ENCODE measurements at places on chromosomes 4 and X.

- DNase-seq = no peak
Measured at GRCh38 chr4:26583538-26583864, 383 bp upstream of the TBC1D19 start.

- DNase-seq = peak; percentile 20
Measured at GRCh38 chr4:114349543-114350175, 248.9 kb upstream of the UGT8 start.

GRCh38 chr4:5890063-5890727 is 2.7 kb downstream of the CRMP1 start:
- no peak for DNase-seq

- no peak for DNase-seq
Measured at GRCh38 chrX:144612076-144612475, 635.2 kb upstream of the SPANXN1 start.

GRCh38 chrX:154815274-154815818 is 10.1 kb upstream of the MPP1 start:
- DNase-seq = no peak

GRCh38 chr4:21801661-21802385 is 146.7 kb downstream of the KCNIP4 start:
- DNase-seq = no peak

DNA sequence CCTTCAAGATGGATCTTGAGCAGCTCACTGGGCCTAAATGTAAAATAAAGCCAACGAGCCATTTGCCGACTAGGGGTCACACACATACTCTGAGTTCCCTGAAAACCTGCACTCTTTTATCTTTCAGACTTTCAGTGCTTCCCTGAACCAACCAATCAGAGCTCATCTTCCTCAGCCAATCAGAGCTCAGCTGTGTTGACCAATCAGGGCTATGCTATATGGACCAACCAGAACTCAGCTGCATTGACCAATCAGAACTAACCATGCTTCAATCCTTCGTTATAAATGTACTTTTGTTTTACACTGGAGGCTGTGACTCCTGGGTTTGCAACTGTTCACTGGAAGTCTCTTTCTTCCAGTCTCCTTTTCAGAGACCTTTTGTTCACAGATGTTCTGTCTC is 19.3 kb downstream of the SLC25A53 start:
- peak; percentile 1 for DNase-seq

DNA sequence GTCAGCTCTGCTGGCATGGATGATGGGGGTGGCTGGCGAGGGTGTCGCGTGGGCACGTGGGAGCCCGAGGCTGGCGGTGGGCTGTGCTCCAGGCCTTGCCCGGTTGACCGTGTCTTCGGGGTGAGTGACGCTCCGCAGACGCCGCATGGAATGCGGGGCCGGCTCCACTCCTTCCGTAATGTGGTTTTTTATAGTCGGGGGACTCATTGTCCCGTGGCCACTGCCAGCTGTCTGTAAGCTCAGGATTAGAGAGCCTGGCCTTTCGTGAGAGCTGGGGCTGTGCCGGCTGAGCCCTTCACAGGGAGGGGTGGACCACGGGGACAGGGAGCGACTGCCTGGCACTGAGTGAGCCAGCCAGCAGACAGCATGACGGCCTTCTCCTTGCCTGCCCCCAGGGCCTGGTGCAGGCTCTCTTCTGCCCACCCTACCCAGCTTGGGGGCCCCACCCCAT is 20.4 kb downstream of the DOK7 start:
- DNase-seq = no peak

- peak; percentile 3 for DNase-seq
Measured at GRCh38 chr4:29540439-29541102, 1179.6 kb upstream of the PCDH7 start.

- no peak for DNase-seq
Measured at GRCh38 chrX:95640226-95640625, 1044.4 kb upstream of the DIAPH2 start.

DNA sequence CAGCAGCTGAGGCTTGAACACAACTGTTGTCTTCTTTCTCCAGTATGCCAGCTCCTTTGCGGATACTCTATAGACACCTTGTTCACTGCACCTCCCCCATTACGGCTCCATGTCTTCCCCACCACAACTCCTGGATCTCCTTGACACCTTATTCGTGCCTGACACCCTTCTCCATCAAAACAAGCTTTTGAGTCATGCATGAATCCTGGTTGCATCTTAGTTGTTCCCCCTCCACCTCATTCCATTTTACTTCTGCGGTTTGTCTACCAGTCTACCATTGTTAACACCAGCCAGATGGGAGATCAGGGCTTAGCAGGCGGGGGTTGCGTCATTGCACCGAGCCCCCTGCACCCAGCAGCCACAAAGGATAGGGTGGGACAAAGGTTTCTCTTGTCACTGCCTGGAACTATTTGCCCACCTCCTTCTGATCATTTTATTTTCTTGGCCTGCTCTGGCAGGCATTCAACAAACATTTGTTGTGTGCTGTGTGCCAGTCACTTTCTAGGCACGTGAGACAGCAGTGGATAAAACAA is 2.0 kb upstream of the CDK16 start:
- no peak for DNase-seq

DNA sequence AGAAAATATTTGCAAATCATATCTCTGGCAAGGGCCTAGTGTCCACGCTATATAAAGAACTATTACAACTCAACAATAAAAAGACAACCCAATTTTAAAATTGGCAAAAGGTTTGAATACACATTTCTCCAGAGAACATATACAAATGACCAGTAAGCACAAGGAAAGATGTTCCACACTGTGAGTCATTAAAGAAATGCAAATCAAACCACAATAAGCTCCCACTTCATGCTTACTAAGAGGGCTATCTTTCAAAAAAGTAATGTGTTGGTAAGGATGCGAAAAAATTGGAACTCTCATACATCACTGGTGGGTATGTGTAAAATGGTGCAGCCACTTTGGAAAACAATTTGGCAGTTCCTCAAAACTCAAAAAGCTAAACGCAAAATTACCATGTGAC is 884.0 kb upstream of the INTU start:
- no peak for DNase-seq

DNA sequence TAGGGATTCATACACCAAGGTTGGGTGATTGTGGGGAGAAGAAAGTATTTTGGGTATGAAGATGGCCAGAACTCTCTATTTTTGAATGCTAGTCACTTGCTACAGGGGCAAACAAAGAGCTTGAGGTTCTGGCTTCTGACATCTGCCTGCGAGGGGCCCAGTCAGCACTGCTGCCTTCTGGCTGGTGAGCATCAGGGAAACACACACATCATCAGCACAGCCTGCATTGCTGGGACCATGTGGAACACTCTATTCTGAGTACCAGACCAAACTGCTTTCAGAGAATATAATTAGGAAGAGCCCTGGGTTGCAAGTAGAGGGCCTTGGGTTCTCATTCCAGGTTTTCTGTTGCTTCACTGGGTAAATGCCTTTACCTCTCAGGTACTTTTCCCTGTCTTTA is 14.1 kb downstream of the TRPC5 start:
- DNase-seq = no peak

Data from non-pigmented ciliary epithelial cell (primary cell).